ENCODE measurements at places on chromosomes 11 and 22. TPM values are rescaled to one million over a fixed set of nuclear protein-coding genes. Genes with fewer than 3 reads are reported as not detected.

The PHF21B gene
- total RNA-seq: not detected

DNA sequence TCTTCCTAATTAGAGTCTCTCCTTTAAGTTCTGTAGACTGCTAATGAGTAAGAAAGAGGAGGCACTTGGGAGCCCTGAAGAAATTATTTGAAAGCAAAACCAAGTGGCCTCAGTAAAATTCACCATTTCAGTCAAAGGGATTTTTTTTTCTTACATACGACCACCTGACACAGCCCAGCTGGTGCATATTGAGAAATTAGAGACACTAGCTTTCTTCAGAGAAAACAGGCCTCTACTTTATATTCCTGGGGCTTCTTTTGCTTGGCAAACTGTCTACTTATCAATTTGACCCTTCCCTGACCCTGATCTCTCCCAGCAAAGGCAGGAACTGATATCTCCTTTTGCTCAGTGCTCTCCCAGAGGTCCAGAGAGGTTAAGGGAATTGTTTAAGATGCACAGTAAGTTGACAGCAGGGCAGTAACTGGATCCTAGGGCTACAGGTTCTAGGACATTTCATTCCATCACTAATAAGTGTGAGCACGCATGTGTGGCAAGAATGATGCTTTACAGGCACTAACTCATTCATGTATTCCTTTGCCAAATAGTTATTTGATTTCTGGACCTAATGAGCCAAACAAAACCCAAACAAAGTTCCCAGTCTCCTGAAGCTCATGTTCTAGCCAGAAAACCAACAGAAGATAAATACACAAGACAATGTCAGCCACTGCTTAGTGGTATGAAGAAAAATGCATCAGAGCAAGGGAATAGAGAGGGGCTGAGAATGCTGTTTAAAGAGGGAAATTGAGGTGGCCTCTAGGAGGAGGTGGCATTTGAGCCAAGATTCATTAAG lies 467.6 kb downstream of the SOX6 start:
- DNase-seq: no peak

DNA sequence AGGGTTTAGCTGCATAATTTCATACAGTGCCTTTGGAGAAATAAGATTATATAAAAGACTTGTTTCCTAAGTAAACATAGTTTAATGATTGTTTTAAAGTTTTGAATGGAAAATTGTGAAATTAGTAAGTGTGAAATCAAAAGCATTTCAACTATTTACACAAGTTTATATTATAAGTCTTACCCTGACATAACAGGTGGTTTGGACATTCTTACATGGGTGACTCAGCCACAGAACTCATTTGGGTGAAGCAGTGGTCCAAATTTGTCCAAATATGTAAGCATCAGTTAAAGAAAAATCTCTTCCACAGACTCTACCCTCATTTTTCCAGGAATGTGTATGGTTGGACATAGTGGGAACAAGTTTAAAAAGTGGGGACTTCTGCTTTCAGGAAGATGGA lies 68.0 kb downstream of the USP47 start:
- DNase-seq: no peak

GRCh38 chr22:48575618-48576332 lies 1251.9 kb downstream of the BRD1 start:
- no peak for DNase-seq

- DNase-seq: no peak
Observed at GRCh38 chr11:19551457-19551856, 161.2 kb upstream of the NAV2 start.

DNA sequence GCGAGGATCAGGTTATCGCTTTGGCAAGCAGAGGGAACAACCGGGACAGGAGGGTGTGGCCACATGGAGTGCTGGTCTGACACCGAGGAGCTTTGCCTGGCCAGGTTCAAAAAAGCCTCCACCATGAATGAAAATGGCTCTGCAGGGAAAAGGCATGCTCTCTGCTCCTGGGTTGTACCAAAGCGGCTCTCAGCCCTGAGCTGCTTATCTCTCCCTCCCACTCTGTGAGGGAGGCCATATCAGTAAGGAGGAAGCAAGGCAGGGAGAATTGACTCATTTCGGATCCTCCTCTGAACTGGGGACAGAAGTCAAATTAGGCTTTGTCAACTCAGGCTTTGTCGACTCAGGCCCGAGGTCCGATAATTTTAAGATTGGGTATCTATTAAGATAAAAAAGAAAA lies 82.9 kb upstream of the CRTAM start:
- no peak for DNase-seq

DNA sequence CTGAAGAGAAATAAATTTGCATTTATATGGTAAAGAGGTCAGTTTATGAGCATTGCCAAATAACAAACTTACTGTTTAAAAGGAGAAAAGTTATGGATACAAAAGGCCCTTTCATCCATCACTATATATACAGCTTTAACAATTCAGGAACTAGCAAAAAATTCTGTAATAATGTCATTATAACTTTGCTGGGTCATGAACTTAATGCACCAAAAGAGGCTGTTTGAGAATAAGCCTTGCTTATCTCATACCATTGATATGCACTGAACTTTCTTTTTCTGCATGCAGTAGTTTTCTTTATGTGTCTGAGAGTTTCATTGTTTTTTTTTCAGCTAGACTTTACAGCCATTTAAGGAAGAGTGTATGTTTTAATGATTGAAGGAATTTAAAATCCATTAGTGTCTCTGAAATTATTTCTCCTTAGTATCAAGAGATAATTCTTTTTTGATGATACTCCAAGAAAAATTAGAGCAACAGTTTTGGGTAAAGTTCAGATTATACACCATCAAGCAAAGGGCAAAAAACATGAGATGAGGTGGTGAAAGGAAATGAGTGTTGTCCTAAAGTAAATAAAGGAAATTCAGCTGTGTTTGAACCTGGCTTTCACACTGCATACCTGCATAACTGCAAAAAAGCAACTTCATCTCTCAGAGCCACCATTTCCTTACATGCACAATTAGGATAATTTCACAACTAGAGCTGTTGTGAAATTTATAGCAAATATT lies 188.2 kb upstream of the ANO3 start:
- DNase-seq: no peak
